NCI-H2171 treated with DMSO at 0.1 percent for 48 hours (cell line): ENCODE measurements at places on chromosomes 1 and 21.

- DNase-seq, result no peak
Measured at GRCh38 chr1:20999525-21000244, 177.0 kb downstream of the EIF4G3 start.

DNA sequence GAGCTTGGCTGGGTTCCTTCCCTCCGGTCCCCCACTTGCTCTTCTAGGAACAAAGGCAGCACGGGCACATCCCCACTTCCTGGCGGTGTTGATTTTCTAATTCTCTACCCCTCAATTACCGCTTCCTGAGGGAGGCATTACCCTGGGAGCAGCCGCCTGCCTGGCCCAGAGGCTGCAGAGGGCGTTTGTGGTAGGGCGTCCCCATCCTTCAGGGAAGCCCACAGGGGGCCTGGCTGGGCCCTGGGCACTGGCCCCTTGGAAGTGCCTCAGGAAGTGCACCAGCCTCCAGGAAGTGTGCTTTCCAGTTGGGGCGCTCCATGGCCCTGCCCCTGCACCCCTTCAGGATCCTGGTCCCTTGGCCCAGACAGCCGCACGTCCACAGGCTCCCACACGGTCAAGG is 42.1 kb upstream of the CASZ1 start:
- DNase-seq, result no peak

GRCh38 chr1:200979574-200980451 is 43.7 kb downstream of the KIF21B start:
- peak; percentile 36 for DNase-seq

GRCh38 chr1:245693116-245693793 is 538.5 kb downstream of the KIF26B start:
- DNase-seq, result no peak

DNA sequence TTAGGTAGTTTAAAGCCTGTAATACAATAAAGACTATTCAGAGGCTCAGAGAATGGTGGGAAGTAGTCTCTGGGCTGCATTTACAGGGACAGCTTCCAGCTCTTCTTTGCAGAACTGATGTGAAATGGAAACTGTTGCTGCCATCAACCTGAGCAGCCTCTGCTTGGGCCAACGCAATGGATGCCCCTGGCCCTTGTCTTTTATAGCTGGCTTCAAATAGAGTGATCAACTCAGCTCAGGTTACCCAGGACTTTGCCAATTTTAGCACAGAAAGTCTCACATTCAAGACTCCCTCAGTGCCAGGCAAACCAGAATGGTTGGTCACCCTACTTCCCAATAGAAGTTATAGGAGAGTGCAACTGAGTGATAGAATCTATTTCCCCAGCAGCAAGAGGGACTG is 18.1 kb upstream of the GALNT2 start:
- no peak for DNase-seq

DNA sequence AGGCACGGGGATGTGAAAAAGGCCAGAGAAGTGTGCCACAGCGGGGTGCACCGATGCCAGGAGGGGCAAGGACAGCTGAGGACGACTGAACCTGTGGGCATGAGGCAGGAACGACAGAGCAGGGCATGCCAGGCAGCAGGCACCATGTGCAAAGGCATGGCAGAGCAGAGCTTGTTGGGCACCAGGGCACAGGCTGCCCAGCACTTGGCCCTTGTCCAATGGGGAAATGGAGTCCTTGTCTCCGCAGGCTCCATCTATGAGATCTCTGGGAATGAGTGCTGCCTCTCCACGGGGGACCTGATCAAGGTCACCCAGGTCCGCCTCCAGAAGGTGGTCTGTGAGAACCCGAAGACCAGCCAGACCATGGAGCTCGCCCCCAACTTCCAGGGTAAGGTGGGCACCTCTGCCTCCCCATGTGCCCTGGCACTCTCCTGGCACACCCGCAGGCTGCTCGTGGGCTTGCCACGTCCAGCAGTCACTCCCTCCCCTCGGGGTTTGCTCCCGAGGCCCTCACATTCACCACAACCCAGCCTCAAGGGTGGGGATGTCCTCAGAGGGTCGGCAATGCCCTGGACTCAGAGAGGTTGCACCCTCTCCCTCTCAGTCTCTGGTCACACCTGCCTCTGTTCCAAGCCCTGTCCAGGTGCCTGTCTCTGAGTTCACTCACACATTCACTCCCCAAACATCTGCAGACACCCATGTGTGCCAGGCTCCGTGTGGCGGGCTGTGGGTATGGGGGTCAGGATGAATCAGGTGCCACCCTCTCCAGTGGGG is 4.2 kb downstream of the THEMIS2 start:
- DNase-seq, result no peak

- no peak for DNase-seq
Measured at GRCh38 chr21:42063191-42063570, 7.9 kb upstream of the UMODL1 start.

GRCh38 chr1:16145030-16145661 is 10.7 kb downstream of the EPHA2 start:
- DNase-seq, result peak; percentile 58

GRCh38 chr1:3453891-3454810 is at the start of gene ARHGEF16:
Gene ARHGEF16 (plus strand): TSS chr1:3454665. CDS start chr1:3463085, 8,420 bp downstream.
- peak; percentile 71 for DNase-seq

- DNase-seq, result no peak
Measured at GRCh38 chr1:240582953-240583352, 29.0 kb downstream of the GREM2 start.

DNA sequence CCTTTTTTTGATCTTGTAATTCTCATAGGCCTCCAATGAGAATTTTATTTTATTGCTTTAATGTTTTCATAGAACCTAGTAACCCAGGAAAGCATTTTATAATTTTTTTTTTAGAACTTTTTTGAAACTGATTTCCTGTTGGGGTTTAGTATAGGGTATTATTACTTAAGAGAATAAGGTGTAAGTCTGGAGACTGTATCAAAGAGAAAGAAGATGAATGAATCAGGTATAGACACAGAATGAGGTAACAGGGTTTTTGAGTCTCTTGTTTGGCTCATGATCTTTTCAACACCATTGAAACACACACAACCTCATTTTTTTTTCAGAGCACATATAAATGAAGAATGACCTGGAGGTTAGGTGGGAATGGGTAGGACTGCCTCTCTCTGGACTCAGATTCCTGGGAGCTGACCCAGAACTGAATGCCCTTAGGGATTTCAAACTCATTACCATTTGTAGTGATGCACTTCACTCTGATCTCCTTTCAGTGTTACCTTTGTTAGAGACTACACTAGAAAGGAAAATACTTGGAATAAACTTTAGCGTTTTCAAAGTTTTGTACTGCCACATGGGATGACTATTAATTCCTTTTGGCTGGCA is 51.0 kb downstream of the EPB41 start:
- no peak for DNase-seq

DNA sequence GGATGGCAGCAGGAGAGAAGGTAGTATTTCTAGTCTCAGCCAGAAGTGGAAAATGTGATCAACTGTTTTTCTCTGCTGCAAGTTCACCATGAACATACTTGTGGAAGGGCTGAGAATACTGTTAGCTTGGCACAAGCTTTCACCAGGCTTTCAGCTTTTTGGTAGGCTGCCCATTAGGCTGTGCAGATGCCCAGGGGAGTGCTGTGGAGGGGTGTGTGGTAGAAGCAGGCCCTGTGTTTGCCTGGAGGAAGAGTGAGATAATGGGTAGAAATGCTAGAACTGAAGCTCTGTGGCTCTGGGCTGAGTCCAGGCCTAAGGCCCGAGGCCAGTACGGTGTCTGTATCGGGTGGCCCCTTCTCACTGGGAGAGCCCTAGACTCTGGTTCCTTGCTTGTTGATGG is 9.8 kb downstream of the DNAJC6 start:
- peak; percentile 31 for DNase-seq

GRCh38 chr1:6971048-6971447 is 185.8 kb downstream of the CAMTA1 start:
- DNase-seq, result no peak
